ENCODE measurements at places on chromosomes 5 and 9.

DNA sequence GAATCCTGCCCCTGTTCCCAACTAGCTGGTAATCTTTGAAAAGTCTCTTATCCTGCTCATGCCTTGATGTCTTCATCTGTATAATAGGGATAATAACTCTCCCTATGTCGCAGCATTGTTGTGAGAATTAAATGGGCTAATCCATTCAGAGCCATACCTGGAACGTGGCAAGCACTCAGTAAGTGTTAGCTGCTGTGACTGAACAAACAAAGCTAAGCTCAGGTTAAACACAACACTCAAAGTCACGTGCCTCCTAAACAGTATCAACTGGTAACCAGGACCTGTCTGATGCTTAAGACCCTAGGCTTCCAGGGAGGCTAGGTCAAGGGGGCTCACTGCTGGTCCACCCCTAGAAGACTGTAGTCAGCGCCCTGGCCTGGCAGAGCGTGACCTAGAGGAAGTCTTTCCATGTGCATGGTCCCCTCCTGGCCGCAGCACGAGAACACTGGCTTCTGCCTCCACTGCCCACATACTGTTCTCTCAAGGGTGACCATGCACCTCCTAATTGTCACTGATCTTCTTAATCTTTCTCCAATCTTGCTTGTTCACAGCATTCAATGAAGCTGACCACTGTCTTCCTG lies 211.1 kb downstream of the TTLL11 start:
- peak; percentile 14 for DNase-seq

- no peak for DNase-seq
These were observed 72.6 kb upstream of the ENTREP1 start for GRCh38 chr9:69252436-69252835.

GRCh38 chr9:36135741-36136271 lies 727 bp upstream of the GLIPR2 start:
- no peak for DNase-seq

- DNase-seq, result no peak
These were observed 28.6 kb upstream of the CTNNA1 start for GRCh38 chr5:138724470-138725146.

GRCh38 chr9:2798423-2798822 lies 45.5 kb downstream of the PUM3 start:
- DNase-seq, result no peak

Measured in NCI-H748 treated with DMSO at 0.1 percent for 48 hours (cell line).